Midbrain (tissue), 1 donor: ENCODE measurements at places on chromosomes 3 and 15.
A peak's percentile ranks its signal among the peaks of the same experiment; 100 is the strongest.

DNA sequence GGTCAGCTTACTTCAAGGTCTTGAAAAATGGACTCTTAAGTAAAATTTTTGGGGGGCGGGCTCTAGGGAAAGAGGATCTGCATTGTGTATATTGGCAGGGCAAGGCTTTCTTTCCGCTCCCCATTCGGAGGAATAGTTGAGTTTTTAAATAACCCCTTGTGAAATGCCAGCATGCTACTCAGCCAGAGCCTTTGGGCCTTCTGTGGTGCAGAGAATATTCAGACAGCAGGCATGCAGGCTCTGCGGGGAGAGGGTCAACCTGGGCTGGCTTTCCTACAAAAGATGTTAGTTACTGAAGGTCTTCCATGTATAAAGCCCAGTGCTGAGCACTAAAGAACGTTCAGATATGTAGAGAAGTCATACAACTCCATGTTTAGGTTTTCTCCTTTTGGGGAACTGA lies 40.6 kb downstream of the ADAMTSL3 start:
- no peak for DNase-seq

GRCh38 chr15:63089260-63090043 lies 32.2 kb upstream of the LACTB start:
- DNase-seq, result no peak

DNA sequence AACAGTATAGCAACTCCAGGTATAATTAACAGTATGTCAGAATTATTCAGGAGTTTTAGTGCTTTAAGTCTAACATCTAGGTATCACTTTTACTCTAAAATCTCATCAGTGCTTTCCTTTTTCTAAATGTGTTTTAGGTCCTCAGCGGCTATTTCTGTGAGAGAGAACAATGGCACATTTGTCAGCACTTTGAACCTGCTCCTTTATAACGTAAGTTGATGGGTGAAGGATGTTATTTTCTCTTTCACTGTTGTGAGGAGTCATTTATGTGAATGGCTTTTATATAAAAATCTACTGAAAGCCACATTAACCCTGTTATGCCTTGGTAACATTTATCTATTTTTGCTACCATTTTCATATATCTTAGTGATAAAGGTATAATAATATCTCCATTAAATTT lies 22.8 kb downstream of the ZPLD1 start:
- no peak for DNase-seq

DNA sequence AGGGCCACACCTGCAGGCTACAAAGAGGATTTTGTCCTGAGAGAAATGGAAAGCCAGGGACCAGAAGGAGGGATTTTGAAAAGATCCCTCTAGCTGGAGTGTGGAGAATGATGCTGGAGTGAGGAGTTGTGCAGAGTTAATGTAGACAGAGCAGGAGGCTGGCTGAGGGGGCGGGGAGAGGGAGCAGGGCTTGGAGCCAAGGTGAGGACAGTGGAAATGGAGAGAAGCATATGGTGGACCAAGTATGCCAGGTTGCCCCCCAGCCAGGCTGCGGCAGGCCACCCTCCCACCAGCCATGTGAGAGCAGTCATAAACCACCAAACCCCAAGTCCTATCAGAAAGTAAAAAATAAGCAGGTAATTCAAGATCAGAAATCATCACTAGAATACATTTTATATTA lies 14.7 kb downstream of the RARRES1 start:
- no peak for DNase-seq

DNA sequence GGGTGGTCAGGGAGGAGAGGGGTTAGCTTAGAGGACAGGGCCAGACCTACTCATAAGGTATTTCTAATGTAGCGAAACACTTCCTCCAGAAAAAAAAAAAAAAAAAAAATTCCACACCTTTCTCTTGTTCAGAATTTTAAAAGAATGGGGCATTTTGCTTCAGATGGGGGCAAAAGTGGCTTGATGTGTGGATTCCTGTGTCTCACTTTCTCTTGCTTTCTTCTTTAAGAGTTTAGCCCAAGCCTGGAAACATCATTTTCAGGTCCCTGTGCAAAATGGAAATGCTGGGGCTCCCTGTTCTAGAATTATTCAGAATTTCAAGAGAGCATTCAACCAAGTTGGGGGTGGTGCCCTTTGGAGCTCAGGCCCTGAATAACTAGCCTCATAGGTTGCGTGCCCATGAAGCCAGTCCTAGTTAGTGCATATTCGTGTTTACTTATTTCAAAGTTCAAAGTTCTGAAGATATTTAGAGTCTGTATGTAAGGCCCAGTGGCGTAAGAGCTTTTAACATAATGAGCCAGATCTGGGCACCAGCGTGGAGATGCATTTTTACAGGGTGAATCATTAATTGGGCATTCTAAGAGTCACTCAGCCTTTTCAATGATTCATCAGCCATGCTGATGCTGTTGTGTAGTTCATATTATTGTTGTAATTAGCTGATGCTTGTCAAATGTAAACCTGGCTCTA lies 104.5 kb downstream of the RPLP1 start:
- DNase-seq, result no peak

DNA sequence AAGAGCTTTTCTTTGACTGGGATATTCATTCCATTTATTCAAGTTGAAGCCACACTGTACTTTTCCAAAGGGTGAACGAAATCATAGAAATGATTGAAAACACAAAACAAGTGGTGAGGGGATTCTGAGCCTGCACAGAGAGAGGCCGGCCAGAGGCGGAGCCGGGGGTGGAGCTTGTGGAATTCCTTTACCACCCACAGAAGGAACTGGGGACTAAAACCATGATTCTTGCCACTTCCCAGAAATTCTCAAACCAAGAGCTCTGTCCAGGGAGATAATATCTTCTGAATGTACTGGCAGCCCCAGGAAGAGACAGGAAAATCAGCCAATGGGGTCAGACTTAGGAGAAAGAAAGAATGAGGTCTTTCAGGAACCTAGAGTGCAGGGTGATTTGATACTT lies 20.8 kb downstream of the FBN1 start:
- DNase-seq, result no peak

GRCh38 chr3:110504401-110504800 lies 567.2 kb upstream of the NECTIN3 start:
- DNase-seq, result no peak

DNA sequence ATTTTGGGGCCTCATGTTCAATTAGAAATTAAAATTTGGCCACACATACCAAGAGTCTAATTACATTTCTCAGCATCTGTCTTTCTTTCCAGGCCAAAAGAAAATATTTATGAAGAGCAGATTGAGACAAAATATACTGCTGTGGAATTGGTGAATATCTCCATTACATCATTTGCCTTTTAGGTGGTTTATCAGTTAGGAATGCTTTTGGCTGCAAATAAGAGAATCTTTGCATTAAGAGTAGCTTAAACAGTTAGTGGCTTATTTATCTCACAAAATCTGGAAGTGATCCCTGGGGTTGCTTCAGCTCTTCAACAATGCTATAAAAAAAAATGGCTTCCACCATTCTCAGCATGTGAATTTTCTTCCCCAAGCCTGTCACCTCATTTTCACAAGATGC lies 308.7 kb downstream of the MAGI1 start:
- no peak for DNase-seq

- DNase-seq, result no peak
These were observed 53.4 kb downstream of the FOXB1 start for GRCh38 chr15:60057554-60057953.

DNA sequence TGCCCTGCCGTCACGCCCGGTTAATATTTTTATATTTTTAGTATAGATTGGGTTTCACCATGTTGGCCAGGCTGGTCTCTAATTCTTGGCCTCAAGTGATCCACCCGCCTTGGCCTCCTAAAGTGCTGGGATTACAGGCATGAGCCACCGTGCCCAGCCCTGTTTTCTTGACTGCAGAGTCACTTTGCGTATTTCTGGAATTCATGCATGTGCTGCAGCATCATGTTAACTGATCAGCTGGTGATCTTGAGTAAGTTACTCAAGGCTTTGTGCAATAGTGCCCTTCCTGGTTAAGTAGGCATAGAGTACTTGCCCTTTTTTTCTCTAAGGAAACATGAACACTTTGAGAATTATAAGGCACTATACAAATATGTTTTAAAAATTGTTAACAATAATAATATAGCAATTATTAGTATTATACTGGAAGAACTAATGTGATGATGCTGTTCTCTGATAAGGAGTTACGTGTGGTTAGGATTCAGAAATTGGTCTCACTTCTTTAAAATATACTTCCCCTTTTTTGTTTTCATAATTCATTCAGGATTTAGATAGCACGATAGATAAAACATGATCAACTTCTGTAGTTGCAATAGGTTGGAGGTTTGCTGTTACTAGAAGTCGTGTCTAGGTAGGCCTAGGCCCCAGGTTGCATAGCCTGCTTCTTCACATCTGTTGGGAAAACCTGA lies 33.6 kb downstream of the GPR171 start:
- DNase-seq, result no peak

GRCh38 chr3:89527736-89528305 lies 420.4 kb downstream of the EPHA3 start:
- DNase-seq, result no peak

DNA sequence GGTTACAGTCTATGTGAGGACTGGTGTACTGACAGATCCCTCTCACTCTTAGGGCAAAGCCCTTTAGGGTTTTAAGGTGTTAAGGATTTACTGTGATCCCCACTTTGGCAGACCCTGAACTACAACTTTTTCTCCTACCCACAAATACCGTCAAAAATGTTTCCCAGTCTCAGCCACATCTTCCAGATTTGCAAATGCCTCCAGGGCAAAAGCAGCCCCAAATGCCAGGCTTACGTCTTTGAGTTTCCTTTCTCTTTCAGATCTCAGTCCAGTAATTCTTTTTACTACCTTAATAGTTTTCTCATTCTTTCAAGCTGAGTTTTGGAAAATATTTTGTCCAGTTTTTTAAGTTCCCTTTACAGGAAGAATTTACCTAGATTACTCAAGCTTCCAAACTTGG lies 13.4 kb upstream of the ITGA11 start:
- no peak for DNase-seq

DNA sequence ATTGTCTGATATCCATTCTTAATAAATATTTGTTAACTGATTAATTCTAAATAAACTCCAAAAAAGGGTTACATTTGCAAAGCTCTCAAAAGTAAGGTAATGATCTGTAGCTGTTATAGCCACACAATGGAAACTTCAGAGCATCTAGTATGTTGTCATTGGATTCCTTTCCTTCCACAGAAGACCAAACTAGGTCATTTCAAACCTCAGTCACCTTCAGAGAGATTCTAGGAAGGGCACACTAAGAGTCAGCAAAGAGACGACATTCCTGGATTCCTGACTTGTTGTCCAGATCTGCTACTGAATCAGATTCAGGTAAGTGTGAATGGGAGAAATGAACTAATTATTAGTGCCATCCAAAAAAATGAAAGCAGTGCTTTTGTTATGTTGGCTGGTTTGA lies 3.0 kb upstream of the COL8A1 start:
- DNase-seq, result no peak

DNA sequence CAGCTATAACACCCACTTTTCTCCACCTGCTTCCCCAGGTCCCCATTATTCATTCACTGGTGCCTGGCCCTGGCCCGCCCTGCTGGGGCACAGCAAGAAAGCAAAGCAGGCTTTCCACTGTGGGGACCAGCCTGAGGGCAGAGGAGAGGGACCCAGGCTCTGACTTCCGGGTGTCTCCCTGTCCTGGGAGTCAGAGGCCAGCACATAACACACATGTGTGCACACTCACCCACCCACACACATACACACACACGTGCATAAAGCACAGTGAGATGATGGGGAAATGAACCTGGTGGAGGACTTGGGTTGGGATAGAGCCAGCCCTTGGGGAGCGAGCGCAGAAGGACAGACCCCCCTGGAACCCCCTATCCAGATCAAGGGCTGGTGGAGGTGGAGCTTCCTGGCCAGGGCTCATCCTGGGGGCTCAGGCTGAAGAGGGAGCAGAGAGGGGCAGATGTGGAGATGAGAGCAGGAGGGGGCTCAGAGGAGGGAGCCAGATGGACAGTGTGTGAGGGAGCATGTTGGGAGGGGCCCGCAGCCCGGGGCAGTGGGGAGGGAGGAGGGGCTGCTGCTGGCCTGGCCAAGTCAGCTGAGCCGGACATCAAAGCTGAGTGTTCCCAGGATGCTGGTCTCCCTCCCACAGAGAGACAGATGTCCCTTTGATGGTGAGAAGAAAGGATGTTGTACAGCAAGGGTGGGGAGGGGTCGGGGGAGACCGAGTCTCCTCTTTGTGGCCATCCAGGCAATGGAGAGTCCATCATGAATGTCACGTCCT lies 78.2 kb downstream of the LINGO1 start:
- DNase-seq, result peak; percentile 90
